ENCODE measurements at places on chromosomes 1 and 21.

- no peak for DNase-seq
Measured at GRCh38 chr1:7493711-7494454, 277.2 kb upstream of the VAMP3 start.

GRCh38 chr1:181397845-181398244 lies 85.5 kb upstream of the CACNA1E start:
- DNase-seq, result no peak

- DNase-seq, result no peak
Measured at GRCh38 chr1:176820391-176821031, 344.0 kb downstream of the ASTN1 start.

DNA sequence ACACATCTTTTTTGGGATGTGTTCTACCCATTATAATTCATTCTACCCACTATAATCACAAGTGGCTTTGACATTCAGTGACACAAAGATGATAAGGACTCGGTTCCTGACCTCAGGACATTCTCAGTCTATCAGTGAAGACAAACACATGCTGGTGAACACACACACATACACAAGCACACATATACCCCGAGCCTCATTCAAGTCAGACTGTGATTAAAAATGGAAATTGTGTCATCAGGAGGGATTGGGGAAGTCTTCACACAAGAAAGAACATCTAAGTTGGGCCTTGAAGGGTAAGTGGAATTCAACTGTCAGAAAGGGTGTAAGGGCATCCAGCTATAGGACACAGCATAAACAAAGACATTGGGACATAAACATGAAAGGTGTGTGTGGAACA lies 2.6 kb upstream of the LAD1 start:
- DNase-seq, result no peak

- no peak for DNase-seq
Measured at GRCh38 chr1:63790989-63791388, 17.2 kb downstream of the ROR1 start.

- DNase-seq, result peak; percentile 87
Measured at GRCh38 chr1:150168960-150169601, 19.4 kb downstream of the PLEKHO1 start.

- DNase-seq, result no peak
Measured at GRCh38 chr1:95340061-95340460, 106.1 kb downstream of the RWDD3 start.

GRCh38 chr1:236090741-236091147 lies 25.9 kb upstream of the NID1 start:
- no peak for DNase-seq

GRCh38 chr1:117575586-117576225 lies 30.1 kb upstream of the TENT5C start:
- DNase-seq, result no peak

DNA sequence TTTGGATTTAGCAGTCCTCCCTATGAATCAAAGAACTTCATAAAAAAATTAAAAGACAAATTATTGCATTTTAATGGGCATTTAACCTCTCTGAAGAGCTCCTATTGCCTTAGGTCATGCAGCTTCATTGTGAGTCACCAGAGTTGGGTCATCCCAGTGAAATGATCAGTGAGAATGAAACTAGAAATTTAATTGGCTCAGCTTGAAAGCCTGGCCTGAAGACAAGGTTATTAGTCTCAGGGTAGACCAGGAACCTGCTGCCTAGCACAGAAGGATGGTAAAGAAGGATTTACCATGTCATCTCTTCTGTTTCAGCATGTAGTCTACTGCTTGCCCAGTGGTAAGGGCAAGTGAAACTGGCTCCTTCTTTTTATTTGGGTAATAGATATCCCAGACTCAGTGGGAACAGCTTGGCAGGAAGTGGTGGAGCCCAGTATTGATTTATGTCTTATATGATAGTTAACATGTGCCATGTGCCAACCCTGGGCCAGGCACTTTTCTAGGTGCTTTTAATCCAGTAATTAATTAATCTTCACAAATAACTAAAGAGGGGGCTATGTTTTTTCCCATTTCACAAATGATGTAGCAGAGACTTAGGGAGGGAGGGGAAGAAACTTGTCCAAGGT lies 23.6 kb downstream of the LAMC2 start:
- DNase-seq, result no peak

DNA sequence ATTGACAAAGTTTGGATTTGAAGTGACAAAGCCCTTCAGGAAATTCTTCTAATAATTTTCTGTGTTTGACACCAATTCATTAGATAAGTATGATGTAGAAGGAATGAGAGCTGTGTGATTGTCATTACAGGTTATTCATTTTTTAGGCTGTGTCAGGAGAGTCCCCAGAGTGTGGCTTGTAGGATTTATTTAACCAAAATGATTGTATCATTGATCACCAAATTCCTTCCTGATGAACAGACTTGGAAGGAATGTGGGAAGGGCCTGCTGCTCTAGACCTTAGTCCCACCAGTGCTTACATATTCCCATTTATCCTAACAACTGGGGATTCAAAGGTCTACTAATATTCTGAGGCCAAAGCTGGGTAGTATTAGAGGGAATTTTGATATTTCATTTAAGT lies 383.3 kb upstream of the KAZN start:
- DNase-seq, result no peak

GRCh38 chr1:233252441-233252840 lies 43.1 kb downstream of the PCNX2 start:
- peak; percentile 64 for DNase-seq

- DNase-seq, result peak; percentile 74
Measured at GRCh38 chr1:13462682-13463081, 51.1 kb downstream of the LRRC38 start.

GRCh38 chr1:199799116-199799515 lies 228.4 kb upstream of the NR5A2 start:
- no peak for DNase-seq

GRCh38 chr1:17023102-17023501 lies 11.4 kb upstream of the ATP13A2 start:
- no peak for DNase-seq

DNA sequence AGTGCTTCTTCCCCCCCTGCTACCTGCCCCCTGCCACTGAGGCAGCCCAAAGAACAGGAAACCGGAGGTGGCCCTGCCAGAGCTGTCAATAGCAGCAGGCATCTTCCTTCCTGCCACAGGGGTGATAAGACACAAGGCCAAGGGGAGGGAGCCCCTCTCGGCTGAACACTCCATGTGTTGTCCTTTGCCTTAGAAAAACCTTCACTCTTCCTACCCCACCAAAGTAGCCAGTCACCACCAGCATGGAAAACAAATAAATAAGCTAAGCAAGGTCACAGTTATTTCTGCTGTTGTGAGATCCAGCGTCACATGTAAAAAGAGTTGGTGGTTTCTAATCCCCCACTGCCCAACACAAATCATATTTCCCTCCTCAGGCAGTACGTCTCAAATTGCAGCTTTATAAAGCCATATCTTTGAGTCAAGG lies 104.8 kb upstream of the DPT start:
- no peak for DNase-seq

- DNase-seq, result no peak
Measured at GRCh38 chr1:63027176-63027575, 243.2 kb downstream of the ATG4C start.

- DNase-seq, result peak; percentile 62
Measured at GRCh38 chr1:109630081-109630897, 10.7 kb downstream of the AMPD2 start.

GRCh38 chr1:167118188-167118587 lies 24.3 kb downstream of the STYXL2 start:
- DNase-seq, result no peak

GRCh38 chr1:232476538-232476950 lies 153.4 kb downstream of the SIPA1L2 start:
- no peak for DNase-seq

DNA sequence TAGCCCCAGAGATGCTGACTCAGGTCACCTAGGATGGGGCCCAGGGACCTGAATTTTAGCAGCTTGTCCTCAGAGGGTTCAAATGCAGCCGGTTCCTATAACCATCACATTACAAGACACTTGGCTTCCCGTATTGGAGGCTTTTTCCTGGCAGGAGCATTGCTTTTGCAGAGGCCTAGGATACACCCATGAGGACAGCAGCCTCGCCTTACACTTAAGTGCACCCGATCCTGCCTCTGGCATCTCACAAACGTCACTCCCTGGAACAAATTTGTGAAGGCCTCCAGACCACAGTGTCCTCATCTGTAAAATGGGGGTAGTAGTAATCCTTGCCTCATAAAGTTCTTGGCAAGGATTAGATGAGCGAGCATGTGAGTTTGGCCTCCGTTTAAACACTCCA lies 130.0 kb downstream of the KAZN start:
- no peak for DNase-seq

- DNase-seq, result no peak
Measured at GRCh38 chr1:159941591-159942560, 3.5 kb downstream of the IGSF9 start.

DNA sequence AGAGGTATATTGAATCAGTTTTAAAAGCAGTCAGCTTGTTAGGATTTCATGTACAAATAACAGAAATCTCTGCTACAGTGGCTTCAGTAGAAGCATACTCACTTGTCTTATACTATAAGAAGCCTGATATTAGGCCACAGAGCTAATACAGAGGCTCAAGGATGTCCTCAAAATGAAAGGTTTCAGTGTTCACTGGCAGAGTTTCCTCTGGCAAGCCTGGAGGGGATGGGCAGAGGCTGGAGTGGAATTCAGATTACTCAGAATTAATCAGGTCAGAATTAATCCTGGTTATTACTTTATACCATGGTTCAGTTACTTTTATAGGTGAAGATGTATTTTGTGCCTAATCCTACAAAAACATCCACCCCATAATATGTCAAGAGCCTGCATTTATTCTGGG lies 520.5 kb downstream of the USP25 start:
- no peak for DNase-seq

DNA sequence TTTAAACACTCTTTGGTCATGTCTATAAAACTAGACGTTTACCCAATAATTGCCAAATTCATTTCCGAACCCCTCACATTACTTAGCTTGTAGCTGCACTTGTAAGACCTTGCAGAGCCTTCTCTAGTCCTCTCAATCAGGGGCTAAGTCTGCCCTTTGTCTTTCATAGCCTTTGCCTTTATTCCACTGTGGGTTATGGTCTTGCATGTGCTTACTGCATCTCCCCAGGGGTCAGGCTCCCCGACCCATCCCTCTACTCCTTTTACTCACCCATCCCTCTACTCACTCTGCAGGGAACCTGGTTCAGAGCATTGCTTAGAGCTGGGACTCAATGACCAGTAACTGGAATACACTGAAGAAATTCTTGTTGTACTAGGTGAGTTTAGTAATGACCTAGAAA lies 235.4 kb downstream of the PCP4 start:
- no peak for DNase-seq

DNA sequence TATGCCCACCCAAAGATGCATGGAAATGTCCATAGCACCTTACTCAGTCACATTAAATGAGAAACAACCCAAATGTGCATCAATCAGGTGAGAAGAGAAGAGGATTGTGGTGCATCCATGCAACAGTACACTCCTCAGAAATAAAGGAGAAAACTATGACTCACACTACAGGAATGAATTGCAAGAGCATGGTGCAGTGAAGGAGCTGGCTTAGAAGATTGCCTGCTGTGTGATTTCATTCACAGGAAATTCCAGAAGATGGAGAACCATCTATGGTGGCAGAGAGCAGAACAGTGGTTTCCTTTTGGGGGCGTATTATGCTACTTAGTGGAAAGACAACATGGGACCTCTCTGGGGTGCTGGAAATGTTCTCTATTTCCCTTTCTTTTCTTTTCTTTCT lies 278.6 kb upstream of the AJAP1 start:
- no peak for DNase-seq

DNA sequence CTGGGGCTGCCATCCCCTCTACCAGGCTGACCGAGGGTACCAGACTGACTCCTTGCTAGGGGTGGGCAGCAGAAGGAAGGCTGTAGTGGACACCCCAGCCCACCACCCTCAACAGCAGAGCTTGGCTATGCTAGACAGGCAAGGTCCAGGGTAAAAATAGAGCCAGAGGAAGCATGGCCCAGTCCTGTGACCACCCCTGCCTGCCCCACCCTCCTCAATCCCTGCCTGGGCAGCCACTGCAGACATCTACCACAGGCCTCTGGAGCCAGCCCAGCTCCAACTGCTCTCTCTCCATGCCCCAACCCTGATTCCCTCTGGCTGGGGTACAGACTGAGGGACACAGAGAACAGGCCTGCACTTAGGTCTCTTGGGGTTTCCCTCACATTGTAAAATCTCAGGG lies 1.7 kb downstream of the S100A1 start:
- DNase-seq, result peak; percentile 86

- DNase-seq, result no peak
Measured at GRCh38 chr1:241841691-241842090, 6.3 kb upstream of the EXO1 start.

GRCh38 chr1:229209386-229209785 lies 61.5 kb upstream of the RAB4A start:
- DNase-seq, result no peak

- DNase-seq, result no peak
Measured at GRCh38 chr1:15852036-15852827, 4.7 kb downstream of the SPEN start.

- no peak for DNase-seq
Measured at GRCh38 chr1:181737056-181737455, 253.7 kb downstream of the CACNA1E start.

Data from right cardiac atrium (tissue), 5 donors.